Activated CD8-positive, alpha-beta memory T cell treated with anti-CD3 and anti-CD28 coated beads for 1 hour (primary cell): ENCODE measurements at places on chromosomes 11 and 22.

- no peak for DNase-seq
Measured at GRCh38 chr11:86243396-86243795, 1.2 kb upstream of the EED start.

DNA sequence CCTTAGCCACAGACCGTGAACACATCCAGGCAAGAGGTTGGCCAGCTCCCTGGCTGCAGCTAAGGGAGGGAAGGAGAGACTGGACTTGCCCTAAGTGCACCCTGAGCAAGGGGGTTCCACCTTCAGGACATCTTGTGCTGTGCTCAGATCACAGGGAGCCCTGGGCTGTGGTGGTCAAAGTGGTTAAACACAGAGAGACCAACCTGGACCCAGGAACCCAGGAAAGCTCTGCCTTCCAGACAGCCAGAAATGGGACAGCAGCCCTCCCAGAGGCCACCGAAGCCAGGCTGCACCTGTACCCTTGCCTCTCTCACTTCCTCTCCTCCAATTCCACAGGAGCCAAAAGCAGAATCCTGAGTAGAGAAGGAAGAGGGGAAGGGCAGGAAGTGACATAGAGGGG, 105.2 kb upstream of the TMEM45B start:
- no peak for DNase-seq

DNA sequence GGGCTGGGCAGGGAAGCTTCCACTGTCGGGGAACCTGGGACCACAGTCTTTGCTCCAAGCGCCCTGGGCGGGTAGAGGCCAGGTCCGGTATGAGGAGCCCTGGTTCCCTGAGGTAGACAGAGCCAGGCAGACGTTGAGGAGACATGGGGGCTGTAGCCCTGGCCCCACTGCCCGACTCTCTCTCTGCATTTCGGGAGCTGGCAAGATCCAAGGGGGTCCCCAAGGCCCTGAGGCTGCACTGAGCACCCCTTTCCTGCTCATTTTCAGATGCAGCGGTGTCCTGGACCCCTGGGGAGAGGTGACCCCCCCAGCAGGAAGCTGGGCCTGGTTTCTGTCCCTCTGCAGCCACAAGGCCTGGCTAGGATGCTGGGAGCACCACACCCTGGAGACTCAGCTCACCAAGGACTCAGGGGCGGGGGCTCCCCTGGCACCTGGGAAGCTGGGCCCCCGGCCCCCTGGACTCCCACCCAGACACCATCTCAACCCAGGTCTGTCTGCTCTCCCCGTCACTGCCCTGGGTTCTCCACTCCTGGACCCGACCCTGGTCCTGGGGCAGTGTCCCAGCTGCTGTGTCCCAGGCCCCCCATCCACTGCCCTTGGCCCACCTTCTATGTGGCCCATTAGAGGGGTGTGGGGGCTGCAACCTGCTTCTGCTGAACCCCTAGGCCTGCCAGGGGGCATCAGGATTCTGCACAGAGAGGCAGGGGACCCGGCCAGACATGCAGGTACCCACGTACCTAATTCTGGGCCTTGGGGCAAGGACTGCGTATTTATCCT, 15.0 kb upstream of the MUC6 start:
- DNase-seq, result no peak

DNA sequence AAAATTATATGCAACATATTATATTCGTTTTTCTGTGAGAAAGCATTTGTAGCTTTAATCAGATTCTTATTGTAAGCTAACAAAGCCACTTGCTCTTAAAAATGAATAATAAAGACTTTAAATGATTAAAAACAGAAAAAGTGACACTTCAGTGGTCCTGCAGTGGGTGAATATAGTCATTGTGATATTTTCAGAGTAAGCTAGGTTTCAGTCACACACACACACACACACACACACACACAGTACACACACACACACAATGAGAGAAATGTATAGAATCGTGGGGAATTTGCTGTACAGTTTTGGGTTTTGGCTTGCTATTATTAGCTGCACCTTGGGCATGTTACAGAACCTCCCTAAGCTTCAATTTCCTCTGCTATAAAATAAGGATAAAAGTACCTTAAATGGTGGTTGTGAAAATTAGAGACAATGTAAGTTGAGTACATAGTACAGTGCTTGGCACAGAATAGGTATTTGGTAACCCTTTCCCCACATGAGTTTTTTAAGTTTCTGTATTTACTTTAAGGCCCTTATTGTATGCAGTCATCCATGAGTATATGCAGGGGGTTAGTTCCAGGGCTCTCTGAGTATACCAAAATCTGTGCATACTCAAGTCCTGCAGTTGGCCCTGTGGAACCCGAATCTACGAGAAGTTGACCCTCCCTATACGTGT, 39.8 kb downstream of the CSTPP1 start:
- no peak for DNase-seq

DNA sequence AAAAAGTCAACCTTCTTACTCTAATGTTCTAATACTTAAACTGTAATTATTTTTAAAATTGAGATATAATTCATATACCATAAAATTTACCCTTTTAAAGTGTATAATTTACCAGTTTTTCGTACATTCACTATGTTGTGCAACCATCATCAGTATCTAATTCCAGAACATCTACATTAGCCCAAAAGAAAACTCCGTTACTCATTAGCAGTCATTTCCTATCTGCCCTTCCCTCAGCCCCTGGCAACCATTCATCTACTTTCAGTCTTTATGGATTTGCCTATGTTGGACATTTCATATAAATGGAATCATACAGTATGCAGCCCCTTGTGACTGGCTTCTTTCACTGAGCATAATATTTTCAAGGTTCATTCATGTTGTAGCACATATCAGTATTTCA, 22.2 kb downstream of the SGSM3 start:
- no peak for DNase-seq

GRCh38 chr22:39416319-39416718, 16.7 kb downstream of the TAB1 start:
- DNase-seq, result no peak

DNA sequence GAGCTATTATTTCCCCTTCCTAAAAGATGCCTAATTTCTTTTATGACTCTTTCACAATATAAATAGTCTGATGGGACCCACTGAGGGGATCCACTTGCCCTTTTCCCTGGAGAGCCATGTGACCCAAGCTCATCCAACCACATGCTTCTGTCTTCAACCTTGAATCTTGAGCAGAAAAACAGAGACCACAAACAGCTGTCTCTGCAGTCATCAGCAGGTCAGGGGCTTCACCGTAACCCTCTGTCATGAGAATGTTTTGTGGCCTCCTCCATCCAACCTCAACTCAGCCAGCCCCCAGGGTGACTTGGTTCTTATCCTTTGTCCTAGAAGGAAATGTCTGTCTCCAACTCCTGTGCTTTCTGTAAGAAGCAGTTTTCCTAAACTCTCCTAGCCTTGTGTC, 129.6 kb upstream of the POU2AF2 start:
- DNase-seq, result no peak

DNA sequence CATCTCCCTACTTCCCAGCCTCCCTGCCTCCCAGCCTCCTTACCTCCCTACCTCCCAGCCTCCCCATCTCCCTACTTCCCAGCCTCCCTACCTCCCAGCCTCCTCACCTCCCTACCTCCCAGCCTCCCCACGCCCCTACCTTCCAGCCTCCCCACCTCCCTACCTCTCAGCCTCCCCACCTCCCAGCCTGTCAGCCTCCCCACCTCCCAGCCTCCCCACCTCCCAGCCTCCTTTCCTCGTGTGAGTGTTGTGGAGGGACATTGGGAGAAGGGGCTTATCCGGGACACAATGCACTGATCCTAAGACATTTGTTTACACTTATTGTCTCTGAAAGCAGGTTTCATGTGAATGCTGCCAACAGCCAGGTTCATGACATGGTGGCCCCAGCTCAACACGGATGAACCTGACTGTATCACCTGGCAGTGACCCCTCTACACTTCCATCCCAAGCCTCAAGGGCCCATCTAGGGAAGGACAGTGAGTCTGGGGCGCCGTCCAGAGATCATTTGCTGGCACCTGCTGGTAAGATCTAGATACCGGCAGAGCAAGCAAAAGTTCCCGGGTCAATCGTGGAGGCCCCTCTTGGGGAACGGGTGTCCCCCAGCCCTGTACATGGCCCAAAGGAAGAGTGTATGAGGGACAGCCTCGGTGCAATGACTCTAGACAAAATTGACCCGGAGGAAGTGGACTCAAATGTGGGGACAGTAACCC, 34.5 kb upstream of the TH start:
- DNase-seq, result no peak

DNA sequence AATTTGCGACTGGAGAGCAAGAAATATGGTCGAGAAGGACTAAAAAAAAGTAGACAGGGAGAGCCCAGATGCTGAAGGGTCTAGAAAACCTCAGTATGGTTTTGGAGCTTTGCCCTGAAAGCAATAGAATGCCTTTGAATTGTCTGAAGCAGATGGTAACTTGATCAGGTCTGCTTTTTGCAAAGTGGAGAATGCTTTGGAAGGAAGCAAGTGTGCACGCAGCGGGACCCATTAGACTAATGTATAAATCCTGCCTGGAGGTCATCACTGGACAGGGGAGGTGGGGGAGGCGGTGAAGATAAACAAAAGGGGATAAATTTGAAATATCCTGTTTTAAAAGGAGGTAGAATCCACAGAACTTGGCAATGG, 757 bp upstream of the HINFP start:
- no peak for DNase-seq

GRCh38 chr11:76152741-76153570, 53.3 kb downstream of the WNT11 start:
- DNase-seq, result no peak

DNA sequence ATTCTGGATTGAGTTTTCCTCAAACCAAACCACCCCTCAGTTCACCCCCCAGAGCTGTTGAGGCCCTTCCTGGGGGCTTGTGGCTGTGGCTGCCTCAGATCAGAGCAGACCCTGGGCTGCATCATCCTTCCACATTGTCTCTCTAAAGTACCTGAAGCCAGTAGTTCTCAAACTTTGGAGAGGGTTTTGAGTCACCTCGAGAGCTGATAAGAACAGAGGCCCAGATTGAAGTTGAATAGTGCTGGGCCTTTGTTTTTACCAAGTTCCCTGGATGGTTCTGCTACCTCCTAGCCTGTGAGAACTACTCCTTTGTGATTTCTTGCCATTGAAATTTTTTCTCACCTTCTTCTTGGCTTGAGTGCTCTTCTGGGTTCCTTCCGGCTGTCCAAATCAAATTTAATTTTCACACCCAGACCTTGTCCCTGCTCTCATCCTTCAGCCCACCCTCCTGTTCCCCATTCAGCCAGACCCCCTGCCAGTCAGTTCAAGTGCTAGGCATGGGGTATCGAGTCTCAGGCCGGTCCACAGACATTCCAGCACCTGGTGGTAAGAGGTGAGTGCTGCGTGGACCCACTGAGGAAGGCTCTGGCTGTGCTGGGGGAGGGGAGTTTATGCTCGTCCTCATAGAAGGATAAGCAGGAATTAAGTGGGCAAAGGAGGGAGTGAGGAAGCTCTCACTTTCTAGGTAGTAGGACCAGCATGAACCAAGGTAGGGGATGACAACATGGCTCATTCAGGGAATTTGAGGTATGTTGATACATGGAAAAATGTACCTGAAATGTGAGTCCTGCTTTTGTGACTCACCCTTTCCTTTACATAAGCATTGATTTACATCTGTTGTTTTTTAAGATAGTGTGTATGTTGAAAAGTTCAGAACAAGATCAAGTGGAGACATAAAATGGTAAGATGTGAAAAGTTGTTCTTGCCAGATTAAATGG, 116.5 kb downstream of the PTPRJ start:
- no peak for DNase-seq

GRCh38 chr11:95647355-95647754, 142.2 kb downstream of the FAM76B start:
- no peak for DNase-seq

- DNase-seq, result no peak
Measured at GRCh38 chr22:43094551-43094950, 5.4 kb upstream of the TTLL1 start.

GRCh38 chr11:87366763-87367405, 329.1 kb downstream of the TMEM135 start:
- no peak for DNase-seq

DNA sequence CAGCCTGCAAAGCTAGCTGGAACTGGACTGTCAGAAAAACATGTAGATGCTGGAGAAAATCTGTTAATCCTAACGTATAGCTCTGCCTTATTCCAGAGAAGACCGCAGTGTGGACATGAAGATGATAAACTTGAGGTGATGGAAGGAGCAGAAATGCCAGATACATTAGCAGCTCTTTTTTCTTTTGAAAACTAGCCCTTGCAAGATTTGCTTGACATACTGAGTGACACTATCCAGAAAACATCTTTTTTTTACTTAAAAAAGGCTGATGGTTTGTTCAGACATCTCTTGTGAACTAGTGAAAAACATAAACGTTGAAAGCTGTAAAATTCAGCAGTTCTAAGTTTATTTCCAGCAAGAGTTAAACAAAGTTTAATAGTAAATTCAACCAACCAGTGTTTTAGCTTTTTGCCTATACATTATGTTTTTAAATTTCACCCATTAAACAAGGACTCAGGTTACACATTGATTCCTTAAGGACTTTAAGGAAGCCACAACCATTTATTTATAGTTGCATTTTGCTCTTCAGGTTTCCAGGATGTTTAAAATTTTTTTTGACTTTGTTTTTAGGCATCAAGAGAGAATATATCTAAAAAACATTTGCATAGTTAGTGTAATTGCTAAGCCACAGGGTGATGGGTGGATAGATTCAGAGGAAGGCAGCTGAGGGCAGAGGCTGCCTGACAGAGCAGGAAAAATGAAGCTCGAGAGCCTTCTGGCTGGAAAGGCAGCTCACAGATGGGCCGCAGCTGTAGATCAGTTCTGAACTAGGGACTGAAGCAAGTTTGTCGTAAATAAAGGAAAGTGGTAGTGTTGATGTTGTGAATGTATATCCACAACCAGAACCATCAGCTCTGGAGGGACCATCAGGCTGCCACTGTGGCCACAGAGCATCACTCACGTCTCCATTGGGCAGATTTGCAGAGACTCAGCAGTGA, 9.5 kb downstream of the SNAP29 start:
- no peak for DNase-seq

DNA sequence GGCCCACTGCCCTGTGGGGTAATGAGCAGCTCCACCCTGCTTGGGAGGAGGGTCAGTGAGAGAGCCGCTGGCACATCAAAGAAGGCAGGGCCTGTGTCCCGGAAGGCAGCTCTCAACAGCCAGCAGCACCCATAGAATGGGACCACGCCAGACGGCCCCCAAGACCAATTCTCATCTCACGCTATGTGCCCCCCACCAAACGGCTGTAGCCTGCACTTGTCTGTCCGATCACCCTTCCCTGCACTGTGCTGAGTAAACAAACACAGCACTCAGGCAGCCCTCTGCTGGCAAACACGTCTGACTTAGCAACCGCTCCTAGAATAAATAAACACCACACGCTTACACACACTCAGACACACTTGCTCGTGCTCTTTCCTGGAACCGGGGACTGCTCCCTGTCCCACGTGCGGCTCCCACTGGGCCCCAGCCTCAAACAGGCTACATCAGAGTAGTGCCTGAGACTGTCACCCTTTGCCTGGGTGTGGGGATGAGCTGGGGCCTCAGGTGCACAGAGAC, 53.2 kb upstream of the CDON start:
- DNase-seq, result no peak
